Caki2 (cell line): ENCODE measurements at places on chromosomes 16 and 17. TPM values are rescaled to one million over a fixed set of nuclear protein-coding genes. Genes with fewer than 3 reads are reported as not detected.
A peak's percentile ranks its signal among the peaks of the same experiment; 100 is the strongest.

GRCh38 chr17:45705123-45706009 lies 78.8 kb upstream of the CRHR1 start:
- peak; percentile 76 for DNase-seq

The UBE2Z gene
- total RNA-seq: 151 and 159 TPM in 2 replicates

GRCh38 chr17:34675605-34676004 lies 96.2 kb downstream of the TMEM132E start:
- DNase-seq: no peak

The KRT222 gene
- 3.1 and 6.8 TPM in 2 replicates for total RNA-seq

GRCh38 chr16:12449374-12449773 lies 354.3 kb downstream of the CPPED1 start:
- DNase-seq: no peak

The C16orf86 gene
- total RNA-seq: not detected in 2 replicates
